ENCODE measurements at places on chromosomes 2 and 18. TPM values are rescaled to one million over a fixed set of nuclear protein-coding genes. Genes with fewer than 3 reads are reported as not detected.

FAM124B gene
- not detected for total RNA-seq

RRM2 gene
- 71.6 TPM for total RNA-seq

UGT1A6 gene
- not detected for total RNA-seq

RAPGEF4 gene
- under 0.01 TPM for total RNA-seq

EXOC6B gene
- total RNA-seq, result 13.7 TPM

SLC23A3 gene
- 0.73 TPM for total RNA-seq

EVA1A gene
- total RNA-seq, result 18.2 TPM

GPR55 gene
- total RNA-seq, result under 0.01 TPM

RASGRP3 gene
- total RNA-seq, result 0.73 TPM

CIDEA gene
- total RNA-seq, result 0.37 TPM

CROCC2 gene
- 0.20 TPM for total RNA-seq

DNAH7 gene
- total RNA-seq, result 0.73 TPM

STRN gene
- total RNA-seq, result 16.9 TPM

SH3BP4 gene
- 32.7 TPM for total RNA-seq

NT5C1B gene
- not detected for total RNA-seq

SFXN5 gene
- 8.4 TPM for total RNA-seq

MEP1B gene
- total RNA-seq, result not detected

HOXD8 gene
- total RNA-seq, result 10.0 TPM

RBFA gene
- 38.5 TPM for total RNA-seq

TSPYL6 gene
- total RNA-seq, result not detected

SERPINB3 gene
- not detected for total RNA-seq

ABHD3 gene
- total RNA-seq, result 6.2 TPM

ERFE gene
- 7.0 TPM for total RNA-seq

KIAA2012 gene
- not detected for total RNA-seq

CEBPZ gene
- 43.0 TPM for total RNA-seq

ZNF892 gene
- 4.4 TPM for total RNA-seq

IL37 gene
- not detected for total RNA-seq

SLC11A1 gene
- total RNA-seq, result under 0.01 TPM

TAF1B gene
- total RNA-seq, result 55.7 TPM

ACTR3 gene
- total RNA-seq, result 216 TPM

CNNM3 gene
- 5.1 TPM for total RNA-seq

KRTCAP3 gene
- not detected for total RNA-seq

ARHGEF33 gene
- total RNA-seq, result 0.20 TPM

SIX2 gene
- total RNA-seq, result 11.4 TPM

ANKRD30B gene
- not detected for total RNA-seq

ALPI gene
- not detected for total RNA-seq

SLC35F5 gene
- total RNA-seq, result 152 TPM

CXCR1 gene
- not detected for total RNA-seq

STEAP3 gene
- 90.5 TPM for total RNA-seq

PSME4 gene
- total RNA-seq, result 48.9 TPM

IL1R2 gene
- 0.39 TPM for total RNA-seq

DNAJB2 gene
- 22.4 TPM for total RNA-seq

C2orf80 gene
- total RNA-seq, result not detected

BOLL gene
- not detected for total RNA-seq

Measured in subcutaneous preadipocyte (primary cell).